ENCODE measurements at places on chromosomes 12 and 14.
A peak's percentile ranks its signal among the peaks of the same experiment; 100 is the strongest.

DNA sequence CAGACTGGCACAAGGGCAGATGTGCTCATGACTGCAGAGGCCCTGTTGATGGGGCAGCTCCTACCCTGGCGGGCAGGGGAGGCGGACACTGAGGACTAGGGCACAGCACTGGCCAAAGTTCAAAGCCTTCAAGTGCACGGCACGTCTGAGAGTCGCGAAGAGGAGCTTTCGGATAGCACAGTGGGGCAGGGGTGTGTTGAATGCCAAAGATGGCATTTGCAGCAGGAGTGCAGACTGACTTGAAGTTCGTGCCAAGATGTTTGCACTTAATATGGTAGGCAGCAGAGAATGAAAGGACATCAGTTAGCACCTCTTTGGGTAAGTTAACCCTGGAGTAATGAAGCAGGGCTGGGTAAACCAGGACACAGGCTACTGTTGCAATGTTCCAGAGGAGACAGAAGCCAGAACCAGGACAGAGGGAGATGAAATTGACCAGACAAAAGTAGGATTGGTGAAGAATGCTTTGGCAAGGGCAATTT, 6.7 kb upstream of the EML1 start:
- no peak for DNase-seq

DNA sequence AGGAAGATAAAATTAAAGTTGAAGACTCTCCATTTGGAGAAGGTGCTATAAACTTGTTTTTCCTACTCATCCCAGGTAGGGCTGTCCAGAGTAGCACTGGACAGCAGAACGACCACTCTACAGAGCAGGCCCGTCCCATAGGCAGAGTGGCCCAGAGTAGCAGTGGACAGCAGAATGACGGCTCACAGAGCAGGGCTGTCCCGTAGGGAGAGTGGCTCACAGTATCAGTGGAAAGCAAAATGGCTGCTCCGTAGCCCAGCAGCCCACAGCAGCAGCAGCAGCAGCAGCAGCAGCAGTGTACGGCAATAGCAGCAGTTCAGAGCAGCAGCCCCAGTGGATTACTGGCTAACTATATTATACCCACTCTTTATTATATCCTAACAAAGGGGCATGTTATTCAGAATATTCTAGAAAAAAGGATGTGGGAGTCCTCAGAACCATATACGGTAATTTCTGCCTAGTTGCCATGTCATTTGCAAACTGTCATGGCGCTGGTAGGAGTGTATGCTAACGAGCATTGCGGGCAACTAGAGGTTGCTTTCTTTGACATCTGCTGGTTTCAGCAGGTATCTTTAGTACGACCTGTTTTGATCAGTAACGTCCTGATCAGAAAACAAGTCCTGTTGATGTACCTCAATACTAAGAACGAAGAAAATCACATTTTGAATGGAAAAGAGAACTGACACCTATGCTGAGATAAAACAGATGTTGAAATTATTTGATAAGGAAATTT, 567.3 kb downstream of the SLC16A7 start:
- DNase-seq: no peak

DNA sequence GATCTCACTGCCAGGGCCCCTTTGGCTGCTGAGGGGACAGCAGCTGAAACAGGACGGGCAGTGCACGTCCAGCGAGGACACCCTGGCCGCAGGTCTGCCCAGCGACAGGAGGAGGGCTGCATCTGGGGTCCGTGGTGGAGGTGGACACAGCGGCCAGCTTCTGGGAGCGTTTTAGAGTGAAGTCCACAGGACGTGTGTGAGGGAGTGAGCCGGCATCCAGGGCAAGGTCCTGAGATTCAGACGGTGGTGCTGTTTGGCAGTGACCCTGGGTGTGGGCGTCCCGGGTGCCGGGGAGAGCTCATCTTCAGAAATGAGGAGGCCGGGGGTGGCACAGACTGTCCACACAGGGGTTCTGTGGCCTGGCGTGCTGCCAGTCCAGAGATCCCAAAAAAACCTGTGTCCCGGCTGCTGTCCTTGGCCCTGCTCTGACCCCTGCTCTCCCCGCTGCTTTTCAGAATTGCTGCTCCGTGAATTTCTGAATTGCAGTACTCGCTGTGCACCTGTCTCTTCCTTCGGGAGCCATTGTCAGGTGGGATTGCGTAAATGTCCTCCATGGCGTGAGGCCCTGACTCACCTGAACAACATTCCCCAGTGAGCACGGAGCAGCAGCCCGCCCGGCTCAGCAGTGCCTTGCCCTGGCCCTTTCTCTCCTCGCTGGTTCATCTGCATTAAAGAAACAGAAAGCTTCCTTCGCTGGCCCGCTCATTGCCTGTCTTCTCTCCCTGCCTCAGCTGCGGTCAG, 183.5 kb upstream of the C14orf180 start:
- no peak for DNase-seq

GRCh38 chr12:94239332-94239993, 91.1 kb downstream of the PLXNC1 start:
- no peak for DNase-seq

DNA sequence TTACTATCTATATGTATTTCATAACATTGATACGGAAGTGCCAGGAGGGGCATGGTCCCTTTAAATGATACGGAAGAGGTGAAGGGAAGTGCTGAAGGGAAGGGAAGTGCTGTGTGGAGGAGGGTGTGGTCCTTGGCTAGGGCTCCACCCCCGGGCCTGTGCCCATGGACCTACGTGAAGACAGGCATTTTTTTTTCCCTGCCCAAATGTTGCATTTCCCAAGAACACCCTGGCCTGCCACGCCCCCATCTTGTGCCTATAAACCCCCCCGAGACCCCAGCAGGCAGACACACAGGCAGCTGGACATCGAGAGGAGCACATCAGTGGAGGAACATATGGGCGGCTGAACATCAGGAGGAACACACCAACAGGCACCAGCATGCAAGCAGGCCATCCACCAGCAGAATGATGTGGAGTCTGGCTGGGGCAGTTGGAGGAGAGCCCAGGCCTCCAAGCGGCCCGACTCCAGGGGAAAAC, 134.1 kb downstream of the SLC41A2 start:
- peak; percentile 96 for DNase-seq

DNA sequence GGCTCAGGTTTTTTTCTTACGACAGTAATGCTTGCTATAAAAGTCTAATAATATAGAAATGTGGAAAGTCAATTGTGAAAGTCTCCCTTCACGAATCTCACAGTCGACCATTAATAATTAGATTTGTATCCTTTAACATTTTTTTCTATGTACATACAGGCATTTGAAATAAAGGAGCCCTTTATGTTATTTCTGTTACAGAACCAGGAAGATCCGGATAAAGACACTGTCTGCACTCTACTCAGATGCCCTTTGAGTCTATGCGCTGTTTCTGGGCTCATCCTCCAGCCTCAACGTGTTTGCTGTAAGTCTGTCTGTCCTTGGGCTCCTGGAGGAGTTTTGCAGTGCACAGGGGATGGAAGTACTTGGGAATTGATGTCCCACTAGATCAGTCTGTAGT, 212.2 kb upstream of the ATP2B1 start:
- no peak for DNase-seq

GRCh38 chr12:113345318-113345717, 10.4 kb upstream of the SLC8B1 start:
- no peak for DNase-seq

GRCh38 chr14:76465664-76466063, 89.7 kb downstream of the ESRRB start:
- no peak for DNase-seq

DNA sequence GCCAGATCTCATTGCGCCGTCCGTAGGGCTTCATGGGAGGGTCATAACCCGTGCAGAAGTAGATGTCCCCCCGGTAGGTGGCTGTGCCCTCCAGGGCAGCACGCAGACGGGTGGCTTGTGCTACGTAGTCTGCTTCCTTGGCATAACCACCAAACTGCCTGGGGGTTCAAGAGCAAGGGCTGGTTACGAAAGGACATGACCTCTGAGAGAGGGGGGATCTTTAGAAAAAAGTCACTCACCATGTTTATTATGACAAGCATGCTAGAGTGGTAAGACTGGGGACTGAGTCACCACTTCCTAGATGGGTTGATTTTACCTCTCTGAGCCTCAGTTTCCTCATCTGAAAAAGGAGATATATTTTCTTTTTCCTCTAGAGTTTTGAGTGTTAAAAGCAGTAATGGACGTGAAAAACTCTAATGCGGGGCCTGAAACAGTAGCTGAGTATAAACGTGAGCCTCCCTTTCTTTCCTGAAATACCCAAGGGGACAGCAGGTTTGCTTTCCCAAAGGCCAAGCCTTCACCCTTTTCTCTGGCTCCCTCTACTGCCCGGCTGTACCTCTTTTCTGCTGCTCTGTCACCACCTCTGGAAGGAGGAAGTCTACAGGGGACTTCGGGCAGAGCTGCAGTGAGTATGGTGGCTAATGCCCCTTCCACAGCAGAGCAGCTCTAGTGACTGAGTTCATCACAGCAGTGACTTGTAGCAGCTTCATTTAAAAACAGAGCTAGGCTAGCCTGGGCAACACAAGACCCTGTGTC, 23.5 kb upstream of the GPRC5D start:
- peak; percentile 52 for DNase-seq

DNA sequence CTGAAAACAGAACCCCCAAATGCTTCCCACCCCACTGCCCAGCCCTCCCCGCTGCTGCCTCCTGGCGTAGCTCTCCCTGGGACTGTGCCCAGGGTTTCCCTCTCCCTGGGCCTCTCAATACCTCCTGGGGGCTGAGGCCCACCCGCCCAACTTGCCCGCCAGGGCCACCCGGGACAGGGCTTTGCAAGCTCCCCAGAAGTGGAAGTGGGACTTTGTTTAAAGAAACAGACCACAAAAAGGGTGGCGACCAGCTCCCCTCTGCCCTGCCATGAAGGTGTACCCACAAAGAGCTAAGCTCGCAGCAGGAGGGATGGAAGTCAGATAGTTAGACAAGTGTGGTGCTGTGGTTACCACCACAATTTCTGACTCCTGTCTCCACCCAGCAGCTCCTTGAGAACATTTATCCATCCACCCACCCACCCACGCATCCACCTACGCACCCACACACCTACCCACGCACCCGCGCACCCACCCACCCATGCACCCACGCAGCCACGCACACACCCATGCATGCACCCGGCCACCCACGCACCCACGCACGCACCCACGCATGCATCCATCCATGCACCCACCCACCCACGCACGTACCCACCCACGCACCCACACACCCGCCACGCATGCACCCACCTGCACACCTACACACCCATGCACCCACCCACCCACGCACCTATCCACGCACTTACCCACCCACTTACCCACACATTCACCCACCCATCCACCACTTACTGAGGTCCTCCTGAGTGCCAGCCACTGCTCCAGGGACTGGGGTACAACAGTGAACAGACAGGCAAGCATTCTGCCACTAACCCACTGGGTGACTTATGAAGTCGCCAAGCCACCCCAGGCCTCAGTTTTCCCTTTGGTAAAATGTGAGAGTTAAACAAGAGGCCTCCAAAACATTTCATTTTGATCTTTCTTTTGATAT, 127.3 kb downstream of the SCARB1 start:
- no peak for DNase-seq

DNA sequence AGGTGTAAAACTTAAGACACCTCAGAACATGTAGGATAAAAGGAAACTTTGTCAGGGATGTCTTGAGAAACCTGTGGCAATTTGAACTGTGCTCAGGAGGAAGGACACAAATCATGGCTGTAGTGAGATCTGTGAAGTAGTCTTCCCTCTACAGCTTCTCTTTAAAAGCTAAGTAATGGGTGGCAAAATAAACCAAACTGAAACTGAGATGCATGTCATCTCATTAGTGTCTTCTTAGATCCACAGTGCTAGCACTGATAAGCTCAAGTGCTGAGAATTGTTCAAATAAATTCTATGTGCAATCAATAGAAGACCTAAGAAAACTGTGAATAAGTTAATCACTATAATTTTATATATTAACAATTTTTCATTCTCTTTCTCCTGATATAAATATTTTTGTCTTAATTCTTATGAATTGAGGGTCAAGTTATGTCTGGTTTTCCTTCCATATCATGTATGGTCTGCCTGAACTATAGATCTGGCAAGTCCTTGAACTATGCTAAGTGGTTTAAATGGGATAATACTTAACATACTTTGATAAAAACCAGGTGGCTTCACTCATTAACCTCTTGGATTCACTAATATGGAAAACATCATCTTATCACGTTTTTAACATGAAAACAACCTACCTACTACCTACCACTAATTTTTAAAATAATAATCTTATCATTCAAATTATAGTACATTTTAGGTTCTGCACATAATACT, 27.2 kb downstream of the SYT1 start:
- peak; percentile 39 for DNase-seq

DNA sequence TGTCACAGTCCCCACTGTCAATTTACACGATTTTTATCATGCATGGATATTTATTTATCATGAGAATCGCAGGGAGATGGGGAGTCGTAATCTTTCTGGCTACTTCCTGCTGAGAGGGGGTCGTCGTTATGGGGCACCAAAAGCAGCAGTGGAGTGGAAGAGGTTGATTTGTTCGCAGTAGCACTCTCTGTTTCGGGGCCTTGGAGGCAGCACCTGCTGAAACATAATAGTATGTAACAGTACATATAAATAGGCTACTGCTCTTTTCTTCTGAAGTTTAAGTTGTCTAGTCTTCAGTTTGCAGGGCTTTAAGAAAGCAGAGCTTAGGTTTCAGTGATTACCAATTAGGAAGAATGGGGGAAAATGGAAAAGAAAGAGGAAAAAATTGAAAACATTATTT, 3.8 kb downstream of the SOAT2 start:
- DNase-seq: no peak

DNA sequence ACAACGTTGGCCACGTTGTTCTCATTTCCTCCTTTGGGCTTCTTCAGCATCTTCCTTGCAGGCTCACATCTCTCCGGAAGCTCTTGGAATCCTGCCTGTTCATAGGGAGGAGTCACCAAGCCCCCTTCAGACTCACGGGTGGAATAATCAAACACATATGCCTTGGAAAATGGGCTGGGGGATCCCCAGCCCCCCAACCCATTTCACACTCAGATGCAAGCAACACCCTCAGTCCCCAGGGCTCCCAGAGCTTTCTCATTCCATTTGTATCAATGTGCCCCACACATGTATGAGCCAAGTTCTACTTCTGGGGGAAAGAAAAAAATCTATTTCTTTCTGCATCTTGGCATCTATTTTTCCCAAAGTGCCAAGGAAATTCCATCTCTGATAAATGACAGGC, 33.1 kb downstream of the WSCD2 start:
- DNase-seq: no peak

Data from NCI-H524 (cell line).